ENCODE measurements at places on chromosomes 16 and 17. TPM values are rescaled to one million over a fixed set of nuclear protein-coding genes. Genes with fewer than 3 reads are reported as not detected.

GRCh38 chr17:75433218-75433783 lies 23.1 kb upstream of the TMEM94 start:
- DNase-seq, result no peak

Gene CSF3
- total RNA-seq, result not detected

GRCh38 chr17:81911969-81912368 lies 770 bp upstream of the PCYT2 start:
- DNase-seq, result no peak

DNA sequence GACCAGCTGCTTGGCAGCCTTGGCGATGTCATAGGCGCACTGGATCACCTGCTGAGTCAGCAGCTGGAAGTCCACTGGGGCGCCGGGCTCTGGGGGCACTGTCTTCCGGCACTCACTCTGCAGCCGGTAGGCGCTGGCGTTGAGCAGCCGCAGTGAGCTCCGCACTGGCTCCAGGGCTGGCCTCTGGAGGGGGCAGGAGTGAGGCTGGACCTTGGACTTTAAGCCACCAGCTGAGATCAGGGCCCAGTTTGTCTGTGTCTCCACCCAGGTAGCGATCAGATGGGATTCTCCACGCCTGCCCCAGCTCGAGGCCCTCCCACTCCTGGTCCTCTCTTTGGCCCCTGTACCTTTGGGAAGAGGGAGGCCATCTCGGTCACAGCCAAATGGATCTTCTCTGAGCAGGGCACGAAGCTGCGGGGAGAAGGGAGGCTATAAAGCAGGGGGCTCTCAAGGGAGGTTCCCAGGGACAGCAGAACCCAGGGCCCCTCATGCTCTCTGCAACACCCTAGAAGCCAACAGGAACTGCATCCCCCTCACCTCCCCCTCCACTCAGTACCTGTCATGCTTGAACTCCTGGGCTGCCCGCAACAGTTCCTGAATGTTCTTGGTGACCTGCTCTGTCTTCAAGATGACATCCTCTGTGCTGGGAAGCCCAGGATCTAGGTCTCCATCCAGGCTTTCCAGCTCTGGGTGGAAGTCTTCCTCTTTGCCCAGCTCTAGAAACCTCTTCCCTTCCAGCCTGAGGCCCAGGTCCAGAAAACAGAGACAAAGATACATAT lies 6.4 kb downstream of the TP53I13 start:
- peak; percentile 78 for DNase-seq

Gene IL21R
- total RNA-seq, result not detected

Gene RAMP2
- total RNA-seq, result not detected

DNA sequence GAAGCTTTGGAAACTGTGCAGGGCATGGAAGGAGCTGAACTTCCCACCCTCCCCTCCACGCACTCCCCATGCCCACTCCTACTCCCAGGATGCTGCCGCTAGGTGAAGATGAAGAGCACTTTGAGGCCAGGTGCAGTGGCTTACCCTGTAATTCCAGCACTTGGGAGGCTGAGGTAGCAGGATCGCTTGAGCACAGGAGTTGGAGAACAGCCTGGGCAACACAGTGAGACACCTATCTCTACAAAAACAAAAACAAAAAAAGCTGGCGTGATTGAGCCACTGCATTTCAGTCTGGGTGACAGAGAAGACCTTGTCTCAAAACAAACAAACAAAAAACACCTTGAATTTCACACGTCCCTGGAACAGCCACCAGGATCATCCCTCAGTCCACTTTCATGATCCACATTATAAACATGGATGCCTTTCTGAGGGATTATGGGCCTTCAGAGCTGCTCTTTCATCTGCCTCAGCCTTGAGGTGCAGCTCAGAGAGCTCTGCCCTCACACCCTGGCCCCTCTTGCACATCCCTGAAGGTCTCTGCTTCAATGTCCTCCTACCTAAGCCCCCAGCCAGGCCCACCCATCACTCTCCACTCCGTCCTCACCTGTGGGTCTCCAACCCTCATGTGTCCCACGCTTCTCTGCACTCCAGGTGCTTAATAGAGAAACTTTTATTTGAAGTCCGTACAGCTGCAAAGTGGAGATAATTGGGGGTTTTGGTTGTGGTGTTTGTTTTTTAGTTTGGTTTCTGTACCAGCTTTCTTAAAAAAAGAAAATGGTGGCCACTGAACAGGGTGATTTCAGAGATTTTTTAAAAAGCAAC lies 25.8 kb downstream of the PHB1 start:
- no peak for DNase-seq

Gene CCL4L2
- total RNA-seq, result not detected

DNA sequence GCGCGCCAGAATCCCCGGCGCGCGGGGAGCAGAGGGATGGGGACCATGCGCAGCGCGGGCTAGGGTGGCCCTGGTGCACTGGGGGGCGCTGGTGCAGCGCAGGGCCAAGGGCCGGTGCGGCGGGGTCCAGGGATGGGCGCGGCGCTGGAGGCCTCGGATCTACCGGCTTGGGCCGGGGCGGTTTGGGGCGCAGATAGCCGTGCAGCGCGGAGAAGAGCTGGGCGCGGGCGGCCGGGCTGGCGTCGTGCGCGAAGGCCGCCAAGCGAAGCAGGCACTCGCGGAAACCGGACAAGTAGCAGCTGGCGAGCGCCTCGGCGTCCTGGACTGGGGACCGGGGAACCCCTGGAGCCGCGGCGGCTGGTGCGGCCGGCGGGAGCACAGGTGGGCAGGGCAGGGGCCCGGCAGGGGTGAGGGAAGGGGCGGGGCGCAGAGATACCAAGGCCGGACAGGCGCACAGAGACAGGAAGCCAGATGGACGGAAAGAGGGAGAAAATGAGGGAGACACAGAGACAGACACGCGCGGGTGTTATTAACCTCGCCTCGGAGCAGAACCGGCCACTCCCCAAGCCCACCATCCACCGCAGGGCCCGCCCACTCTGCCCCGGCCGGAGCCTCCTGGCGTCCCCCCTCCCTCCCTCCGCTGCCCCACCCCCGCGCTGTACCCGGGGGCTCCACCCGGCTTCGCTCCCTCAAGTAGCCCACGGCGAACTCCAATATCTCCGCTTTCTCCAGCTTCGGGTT lies 2.1 kb downstream of the HES7 start:
- peak; percentile 57 for DNase-seq

GRCh38 chr17:82583720-82584234 lies 64.2 kb downstream of the FOXK2 start:
- DNase-seq, result no peak

Gene LRRC75A
- 8.0 TPM for total RNA-seq

DNA sequence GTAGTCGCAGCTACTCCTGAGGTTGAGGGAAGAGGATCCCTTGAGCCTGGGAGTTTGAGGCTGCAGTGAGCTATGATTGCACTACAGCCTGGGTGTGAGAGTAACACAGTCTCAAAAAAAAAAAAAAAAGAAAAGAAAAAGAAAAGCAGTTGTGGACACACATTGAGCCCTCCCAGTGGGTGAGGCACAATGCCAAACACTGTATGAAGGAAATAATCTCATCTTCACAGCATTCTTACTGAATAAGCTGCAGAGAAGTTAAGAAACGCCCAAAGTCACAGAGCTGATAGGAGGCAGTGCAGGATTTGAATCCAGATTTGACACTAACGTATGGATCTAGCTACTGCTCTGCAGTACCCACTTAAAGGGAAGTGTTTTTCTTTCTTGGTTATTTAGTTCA lies 5.9 kb upstream of the LYZL6 start:
- no peak for DNase-seq

DNA sequence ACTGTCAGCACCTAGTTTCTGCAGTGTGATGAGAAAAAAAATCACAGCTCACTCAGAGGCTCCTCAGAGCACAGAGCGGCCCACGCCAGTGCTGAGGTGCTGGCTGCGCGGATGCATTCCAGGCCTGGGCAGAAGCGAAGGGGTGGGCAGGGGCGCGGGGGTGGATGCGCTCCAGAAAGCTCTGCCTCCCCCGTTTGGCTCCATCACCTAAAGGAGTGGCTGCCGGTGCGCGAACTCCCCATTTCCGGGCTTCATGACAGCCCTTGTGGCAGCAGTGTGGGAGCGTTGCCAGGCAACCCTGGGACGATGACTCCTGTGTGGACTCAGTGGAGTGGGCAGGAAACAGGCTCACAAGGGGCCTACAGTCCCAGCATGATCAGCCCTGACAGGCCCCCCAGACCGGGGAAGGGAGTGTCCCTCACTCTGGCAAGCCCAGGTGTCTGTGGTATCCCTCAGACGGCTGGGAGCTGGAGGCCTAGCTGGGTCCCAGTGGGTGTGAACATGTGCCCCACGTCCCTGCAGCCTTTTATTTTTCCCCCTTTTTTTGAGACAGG lies 32.8 kb upstream of the NUDT16L1 start:
- DNase-seq, result peak; percentile 61

DNA sequence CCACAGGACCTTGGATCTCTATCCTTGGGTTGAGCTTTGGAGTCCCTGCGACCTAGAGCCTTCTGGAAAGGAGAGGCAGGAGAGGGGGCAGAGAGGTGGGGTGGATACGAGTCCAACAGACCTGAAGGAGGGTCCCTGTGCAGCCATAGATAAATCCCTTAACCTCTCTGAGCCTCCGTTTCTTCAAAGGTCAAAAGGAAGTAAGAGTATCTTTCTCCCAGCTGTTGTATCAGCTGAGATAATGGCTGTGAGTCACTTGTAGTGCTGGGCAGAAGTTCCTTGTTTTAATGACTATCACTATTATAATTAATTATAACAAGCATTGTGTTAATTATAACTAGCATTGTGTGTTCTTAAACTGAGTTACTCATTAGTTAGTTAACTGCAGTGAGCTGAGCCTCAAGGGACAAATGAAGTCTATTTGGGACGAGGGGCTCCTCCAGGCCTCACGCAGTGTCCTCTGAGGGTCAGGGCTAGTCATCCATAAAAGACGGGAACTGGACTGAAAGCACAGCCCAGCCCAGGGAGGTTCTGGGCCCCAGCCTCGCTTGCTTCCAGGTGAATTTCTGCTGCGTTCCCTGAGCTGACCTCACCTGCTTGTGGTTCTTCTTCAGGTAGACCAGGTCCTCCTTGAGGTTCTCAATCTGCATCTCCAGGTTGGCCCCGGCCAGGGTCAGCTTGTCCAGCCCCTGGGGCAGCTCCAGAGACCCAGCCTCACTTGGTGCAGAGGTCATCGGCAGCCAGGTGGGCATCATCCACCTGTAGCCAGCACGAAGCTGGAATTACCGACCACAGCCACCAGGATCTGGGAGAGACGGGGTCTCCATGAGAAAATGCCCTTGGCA lies 5.7 kb upstream of the KRT17 start:
- no peak for DNase-seq

DNA sequence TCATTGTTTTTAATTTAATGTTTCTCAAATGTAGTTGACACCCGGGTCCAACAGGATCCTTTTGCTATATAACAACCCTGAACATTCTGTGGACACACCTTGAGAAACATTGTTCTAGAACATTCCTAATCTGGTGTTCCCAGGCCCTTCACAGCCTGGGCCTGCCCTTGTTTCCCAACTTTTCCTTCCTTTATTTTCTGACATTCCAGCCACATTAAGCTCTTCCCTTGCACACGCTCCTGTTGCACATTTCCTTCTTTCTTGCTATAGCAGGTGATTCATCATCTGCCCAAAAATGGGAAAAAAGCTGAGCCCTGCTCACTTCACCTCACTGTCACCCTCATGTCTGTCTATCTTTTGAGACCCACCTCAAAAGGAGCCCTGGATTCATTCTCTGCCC lies 67.9 kb upstream of the MARCHF10 start:
- DNase-seq, result no peak

- DNase-seq, result peak; percentile 69
Measured at GRCh38 chr17:48630925-48631692, 5.0 kb upstream of the HOXB9 start.

DNA sequence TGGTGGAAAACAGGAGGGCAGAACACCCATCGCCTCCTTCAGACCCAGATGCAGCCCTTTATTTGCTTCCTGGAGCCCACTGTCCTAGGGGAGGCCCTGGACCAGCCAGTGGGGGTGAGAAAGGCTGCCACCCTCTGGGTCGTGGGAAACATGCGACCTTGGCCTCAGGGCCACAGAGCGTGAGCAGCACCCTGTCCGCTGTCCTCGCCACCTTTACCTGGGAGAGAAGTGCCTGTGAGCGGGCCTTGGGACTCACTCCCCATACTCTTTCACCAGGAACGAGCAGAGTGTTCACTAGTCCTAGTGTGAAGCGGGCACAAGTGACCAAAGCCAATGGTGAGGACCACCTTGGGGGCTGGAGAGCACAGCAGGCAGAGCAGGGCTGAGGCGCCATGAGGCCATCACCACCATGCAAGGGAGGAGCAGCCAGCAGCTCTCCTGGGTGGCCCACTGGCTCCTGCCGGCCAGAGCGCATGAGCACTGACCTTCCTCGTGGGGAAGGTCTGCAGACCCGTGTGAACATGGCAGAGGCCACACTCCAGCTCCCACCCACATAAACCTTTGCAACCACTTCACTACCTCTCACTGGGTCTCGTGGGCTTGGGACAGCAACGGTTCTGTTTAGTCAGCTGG lies 8.5 kb downstream of the SMCR8 start:
- no peak for DNase-seq

Gene CD300LG
- total RNA-seq, result not detected

- DNase-seq, result no peak
Measured at GRCh38 chr16:23452221-23452571, 793 bp downstream of the COG7 start.

Gene EVPLL
- 0.52 TPM for total RNA-seq

Gene SAT2
- total RNA-seq, result 5.4 TPM

DNA sequence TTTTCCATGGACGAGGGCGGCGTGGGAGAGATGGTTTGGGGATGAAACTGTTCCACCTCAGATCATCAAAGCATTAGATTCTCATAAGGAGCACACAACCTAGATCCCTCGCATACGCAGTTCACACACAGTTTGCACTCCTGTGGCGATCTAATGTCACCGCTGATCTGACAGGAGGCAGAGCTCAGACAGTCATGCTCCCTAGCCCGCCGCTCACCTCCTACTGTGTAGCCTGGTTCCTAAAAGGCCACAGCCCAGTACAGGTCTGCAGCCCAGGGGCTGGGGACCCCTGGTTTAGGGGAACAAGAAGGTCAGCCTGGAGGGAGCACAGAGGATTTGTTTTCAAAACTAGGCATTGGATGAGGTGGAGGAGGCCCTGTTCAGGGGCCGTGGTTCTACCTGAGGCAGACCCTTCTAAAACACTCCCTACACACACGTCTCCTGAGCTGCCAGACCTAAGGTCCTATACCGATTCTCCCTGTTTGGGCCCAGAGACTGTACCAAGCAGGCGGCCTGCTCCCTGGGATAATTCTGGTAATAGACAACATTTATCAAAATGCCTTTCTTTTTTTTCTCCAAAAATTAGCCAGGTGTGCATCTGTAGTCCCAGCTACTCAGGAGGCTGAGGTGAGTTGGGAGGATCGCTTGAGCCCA lies 38.6 kb downstream of the AXIN2 start:
- DNase-seq, result no peak

Gene C17orf107
- 1.4 TPM for total RNA-seq

- DNase-seq, result no peak
Measured at GRCh38 chr17:33976831-33977230, 278.3 kb upstream of the CCL2 start.

Measured in HT-29 (cell line).